ENCODE measurements at places on chromosomes 3 and 15.

GRCh38 chr3:42122261-42123011 lies 31.3 kb downstream of the TRAK1 start:
- DNase-seq: no peak

DNA sequence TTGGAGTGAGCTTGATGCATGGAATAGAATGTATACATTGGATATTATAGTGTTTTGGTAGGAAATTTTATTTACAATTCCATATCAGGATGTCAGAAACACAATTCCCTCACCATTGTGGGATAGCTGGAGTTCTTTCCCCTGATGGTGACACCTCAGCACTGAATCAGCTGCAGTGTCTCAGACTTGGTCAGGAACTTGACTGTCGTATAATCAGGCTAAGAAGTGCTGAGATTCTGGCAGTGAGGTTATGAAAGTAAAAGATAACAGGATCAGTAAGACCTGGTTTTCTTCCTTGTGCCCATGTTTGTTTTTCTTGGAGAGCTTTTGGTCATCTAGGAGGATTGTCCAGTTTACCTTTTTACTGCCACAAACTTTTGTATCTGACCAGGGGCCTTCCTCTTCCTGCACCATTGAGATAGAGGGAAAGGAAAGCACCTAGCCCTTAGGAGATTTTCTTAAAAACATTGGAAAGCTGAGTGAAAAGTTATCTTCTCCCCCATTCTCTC lies 27.3 kb upstream of the ST3GAL6 start:
- no peak for DNase-seq

- no peak for DNase-seq
Observed at GRCh38 chr15:97545799-97546198, 414.7 kb upstream of the ARRDC4 start.

- no peak for DNase-seq
Observed at GRCh38 chr15:92812271-92812670, 87.9 kb upstream of the CHD2 start.

- peak; percentile 87 for DNase-seq
Observed at GRCh38 chr3:195892105-195893043, 16.0 kb downstream of the TNK2 start.

GRCh38 chr3:38526792-38527191 lies 30.7 kb downstream of the EXOG start:
- DNase-seq: no peak

DNA sequence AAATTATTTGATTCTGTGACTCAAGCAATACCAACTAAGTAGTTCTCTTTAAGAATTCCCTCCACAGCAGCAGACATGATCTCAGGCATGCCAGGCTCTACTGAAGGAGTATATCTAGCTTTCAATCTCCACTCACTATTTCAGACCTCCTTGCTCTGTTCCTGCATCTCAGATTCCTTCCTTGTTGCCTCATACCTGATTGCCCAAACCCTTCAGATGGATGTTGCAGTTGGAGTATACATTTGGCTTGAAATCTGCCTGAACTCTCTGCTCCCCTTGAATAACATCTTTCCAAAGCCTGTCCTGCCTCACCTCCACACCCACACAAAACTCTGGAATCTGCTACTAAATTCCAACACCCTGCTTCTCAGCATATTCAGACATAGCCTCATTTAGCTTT lies 19.8 kb upstream of the TM4SF4 start:
- no peak for DNase-seq

DNA sequence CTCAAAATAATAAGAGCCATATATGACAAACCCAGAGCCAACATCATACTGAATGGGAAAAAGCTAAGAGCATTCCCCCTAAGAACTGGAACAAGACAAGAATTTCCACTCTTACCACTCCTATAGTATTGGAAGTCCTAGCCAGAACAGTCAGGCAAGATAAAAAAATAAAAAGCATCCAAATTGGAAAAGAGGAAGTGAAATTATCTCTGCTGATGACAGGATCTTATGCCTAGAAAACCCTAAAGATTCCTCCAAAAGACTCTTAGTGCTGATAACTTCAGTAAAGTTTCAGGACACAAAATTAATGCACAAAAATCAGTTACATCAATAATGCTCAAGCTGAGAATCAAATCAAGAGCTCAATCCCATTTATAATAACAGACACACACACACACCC lies 45.9 kb upstream of the SLC2A2 start:
- no peak for DNase-seq

DNA sequence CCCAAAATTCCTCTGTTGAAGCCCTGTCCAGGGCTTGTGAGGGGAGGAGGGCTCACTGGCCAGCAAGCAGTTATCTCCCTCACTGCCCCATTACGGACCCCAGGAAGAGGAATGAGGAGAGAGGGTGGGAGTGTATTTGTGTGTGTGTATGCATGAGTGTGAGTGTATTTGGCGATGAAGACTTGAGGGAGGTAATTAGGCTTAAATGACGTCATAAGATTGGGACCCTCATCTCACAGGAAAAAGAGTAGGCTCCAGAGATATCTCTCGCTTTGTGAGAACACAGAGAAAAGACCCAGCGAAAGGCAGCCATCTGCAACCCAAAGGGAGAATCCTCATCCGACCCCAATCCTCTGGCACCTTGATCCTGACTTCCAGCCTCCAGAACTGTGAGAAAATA lies 32.2 kb downstream of the ADCY5 start:
- DNase-seq: no peak

DNA sequence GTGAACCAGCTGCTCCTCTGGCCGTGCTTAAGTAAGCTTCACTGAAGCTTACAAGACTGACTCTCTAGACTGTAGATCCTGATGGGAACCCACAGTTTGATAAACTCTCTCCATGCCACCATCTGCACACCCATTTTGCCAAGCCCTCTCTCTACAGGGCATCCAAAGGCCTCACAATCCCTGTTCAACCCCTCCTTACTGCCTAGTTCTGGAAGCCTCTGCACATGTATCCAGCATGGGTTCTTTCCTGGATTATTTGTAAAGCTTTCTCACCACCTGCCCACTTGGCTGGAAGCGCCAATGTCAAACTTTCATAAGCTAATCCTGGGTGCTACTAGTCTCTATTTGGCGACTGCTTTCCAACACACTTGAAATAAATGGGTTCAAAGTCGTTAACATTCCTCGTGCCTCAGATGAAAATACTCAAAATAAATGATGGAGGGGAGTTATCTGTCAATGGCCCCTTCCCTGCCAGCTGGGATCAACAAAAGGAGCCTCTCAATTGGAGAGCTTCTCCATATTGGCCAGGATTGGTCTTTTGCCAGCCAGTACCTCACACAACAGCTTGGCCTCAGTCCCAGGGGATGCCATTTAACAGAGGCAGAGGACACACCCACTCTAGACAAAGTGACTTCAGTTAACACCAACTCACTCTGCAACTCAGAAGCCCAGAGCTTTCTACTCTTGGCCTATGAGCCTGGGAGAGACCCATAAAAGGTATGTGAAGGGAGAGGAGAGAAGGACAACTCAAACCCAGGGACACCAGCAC lies 48.1 kb downstream of the SH3BP5 start:
- DNase-seq: no peak

DNA sequence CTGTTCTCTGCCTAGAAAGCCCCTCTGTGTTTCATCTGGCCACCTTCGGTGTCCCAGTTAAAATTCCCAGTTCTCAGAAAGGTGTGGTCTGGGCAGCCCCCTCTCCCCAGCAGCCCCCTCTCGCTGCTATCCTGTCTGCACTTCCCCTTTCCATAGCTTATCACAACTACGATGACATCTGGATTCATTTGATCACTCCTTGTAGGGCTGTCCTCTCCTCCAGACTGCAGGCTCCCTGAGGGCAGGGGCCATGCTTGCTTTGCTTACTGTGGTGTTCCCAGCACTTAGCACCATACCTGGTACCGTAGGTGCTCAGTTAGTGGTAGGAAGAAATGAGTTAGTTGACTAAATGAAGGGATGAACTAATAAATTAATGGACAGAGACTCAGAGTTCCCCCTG lies 26.3 kb upstream of the GOLGA6C start:
- DNase-seq: no peak

GRCh38 chr3:138694287-138695007 lies 85.9 kb downstream of the FAIM start:
- no peak for DNase-seq

DNA sequence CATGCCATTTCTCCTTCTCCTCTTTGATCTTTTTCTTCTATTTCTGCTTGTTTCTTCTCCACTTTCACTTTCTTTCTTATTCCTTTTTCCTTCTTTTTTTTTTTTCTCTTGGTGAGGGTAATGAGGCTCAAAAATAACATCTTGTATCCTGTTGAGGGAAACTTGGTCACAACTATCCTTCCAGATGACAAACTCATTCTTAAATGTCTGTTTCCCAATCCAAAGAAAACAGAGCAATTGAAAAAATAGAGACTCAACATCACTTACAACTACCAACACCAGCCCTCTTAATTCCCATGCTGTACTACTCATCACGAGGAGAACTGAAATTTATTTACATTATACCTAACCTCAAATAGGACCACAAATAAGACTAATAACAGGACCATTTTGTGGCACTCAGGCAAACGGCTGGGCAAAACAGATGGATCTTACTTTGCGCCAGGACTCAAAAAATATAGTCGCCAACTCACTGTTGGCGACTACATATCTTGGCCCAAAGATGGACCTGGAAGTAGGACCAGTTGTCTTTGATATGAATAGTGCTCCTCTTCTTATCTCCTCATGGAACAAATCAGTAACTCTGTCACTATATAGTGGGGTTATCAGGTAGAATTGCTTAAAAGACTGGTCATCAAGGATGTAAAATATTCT lies 343.9 kb downstream of the ZBTB20 start:
- no peak for DNase-seq

DNA sequence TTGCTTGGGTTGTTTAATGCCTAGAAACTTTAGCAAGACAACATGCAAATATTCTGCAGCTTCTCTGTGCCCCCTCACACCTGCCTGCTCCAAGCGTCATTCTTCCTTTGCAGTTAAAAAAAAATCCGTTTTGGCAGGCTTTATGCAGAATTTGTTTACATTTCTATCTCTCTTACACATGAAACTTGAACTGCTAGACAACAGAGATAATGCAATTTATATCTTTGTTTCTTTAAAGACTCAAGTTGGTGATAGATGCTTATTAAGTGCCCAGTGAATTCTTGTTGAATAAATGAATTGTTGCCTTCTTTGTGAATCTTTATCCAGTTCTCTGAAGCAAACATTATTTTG lies 53.2 kb downstream of the CHST2 start:
- DNase-seq: no peak

DNA sequence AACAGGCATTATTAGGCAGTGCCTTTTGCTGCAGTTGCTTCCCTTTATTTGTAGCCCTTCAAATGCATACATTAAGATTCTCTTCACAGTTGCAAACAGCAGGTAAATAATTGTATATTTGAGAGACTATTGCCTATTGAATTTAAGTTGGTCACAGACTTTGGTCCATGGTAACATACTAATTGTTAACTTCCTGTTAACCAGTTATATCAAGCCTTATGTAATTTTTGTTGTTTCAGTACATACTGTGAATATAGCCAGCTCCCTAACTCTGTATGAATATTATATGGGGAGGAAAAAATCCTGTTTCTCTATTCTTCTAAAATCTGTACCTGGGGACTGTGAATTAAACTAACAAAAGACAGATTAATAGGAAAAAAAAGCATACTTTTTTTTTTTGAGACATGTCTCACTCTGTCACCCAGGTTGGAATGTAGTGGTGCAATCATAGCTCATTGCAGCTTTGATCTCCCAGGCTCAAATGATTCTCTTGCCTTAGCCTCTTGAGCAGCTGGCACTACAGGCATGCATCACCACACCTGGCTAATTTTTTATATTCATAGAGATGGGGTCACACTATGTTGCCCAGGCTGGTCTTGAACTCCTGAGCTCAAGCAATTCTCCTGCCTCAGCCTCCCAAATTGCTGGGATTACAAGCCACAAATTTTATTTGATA lies 53.2 kb downstream of the CHL1 start:
- DNase-seq: no peak

- DNase-seq: no peak
Observed at GRCh38 chr3:78495301-78495700, 1272.5 kb downstream of the ROBO1 start.
